ENCODE measurements at places on chromosomes 12 and 14. TPM values are rescaled to one million over a fixed set of nuclear protein-coding genes. Genes with fewer than 3 reads are reported as not detected.

Gene ALDH1L2
- 90.5 TPM for polyA plus RNA-seq

Gene TCL1B
- polyA plus RNA-seq = not detected

Gene CLEC1B
- polyA plus RNA-seq = not detected

Gene ZNF891
- 0.43 TPM for polyA plus RNA-seq

Gene TAS2R10
- 0.71 TPM for polyA plus RNA-seq

Gene RPL10L
- not detected for polyA plus RNA-seq

Gene LRRK2
- 2.6 TPM for polyA plus RNA-seq

Gene TMEM132D
- not detected for polyA plus RNA-seq

Gene OVCH1
- 0.22 TPM for polyA plus RNA-seq

Gene PRKD1
- polyA plus RNA-seq = 24.5 TPM

Gene TC2N
- polyA plus RNA-seq = 0.14 TPM

Gene SOAT2
- not detected for polyA plus RNA-seq

Gene TSPAN9
- 72.7 TPM for polyA plus RNA-seq

Gene KSR2
- not detected for polyA plus RNA-seq

DNA sequence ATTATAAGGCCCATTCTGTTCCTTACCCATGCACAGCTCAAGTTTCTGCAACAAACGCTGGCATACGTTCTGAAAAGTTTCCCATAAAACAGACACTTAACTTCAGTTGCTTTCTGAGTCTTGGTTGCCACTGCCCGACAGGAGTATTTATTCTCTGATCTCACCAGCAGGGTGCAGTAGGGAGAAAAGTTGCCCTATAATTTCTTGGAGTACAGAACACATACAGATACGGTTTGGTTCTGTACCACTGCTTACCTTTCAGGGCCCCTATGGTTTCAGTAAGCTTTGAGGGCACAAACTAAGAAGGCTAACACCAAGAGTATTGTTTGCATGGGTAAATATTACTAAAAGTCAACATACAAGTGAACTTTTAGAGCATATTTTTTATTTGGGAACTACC, 77.9 kb downstream of the SPATA7 start:
- DNase-seq = no peak

- DNase-seq = no peak
Observed at GRCh38 chr12:121300083-121300819, 3.7 kb upstream of the CAMKK2 start.

DNA sequence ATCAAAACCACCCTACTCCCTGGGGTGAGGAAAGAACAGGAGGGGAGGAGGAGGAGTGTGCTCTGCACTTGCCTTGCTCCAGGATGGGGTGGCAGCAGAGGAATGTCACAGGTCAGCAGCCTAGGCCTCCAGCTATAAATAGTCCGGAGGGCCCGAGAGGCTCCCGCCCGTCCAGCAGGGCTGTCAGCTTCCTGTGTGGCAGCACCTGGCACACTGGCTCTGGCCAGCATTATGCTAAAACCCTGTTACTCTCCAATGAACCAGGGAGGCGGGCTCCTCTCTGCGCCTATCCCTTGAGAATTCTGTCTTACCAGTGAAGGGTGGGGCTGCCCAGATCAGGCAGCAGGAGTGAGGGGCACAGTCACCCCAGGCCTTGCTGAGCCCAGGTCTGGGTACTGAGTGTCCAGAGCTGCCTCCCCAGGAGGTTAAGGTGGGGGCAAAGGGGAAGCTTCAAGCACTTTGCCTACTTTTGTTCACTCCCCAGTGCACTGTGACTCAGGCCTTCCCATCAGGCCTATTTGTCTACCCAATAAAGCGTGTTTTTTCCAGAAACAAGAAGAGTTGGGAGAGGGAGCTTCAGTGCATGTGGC, 1.2 kb upstream of the COX14 start:
- no peak for DNase-seq

DNA sequence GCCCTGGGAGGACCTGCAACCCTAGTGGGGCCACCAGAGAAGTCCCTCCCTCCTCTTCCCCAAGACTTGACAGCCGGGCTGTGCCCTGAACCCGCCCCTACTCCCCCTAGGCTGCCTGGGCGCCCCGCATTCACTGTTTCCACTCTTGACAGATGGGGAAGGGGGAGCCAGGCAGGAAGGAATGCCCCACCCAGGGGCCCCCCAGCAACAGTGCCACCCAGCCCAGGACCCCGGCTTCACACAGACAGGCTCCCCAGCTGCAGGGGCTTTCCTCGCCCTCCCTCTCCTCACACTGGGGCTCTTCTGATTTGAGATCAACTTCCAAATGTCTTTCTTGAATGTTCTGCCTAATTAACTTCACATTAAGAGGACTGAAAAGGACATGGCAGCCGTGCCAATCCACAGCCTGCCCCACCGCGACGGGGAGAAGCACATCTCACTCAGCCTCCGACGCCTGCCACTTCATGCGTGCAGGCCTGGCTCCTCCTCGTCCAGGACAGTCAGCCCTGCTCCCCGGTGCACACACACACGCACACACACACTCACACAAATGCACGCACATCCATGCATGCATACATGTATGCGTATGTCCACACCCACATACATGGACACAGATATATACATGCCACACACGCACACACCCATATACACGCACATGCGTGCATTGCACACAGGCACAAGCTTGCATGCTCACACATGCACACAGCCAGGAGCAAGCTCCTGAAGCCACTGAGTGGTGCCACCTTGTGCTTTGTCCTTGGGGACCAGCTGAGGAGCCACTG, 19.6 kb upstream of the C14orf180 start:
- no peak for DNase-seq

DNA sequence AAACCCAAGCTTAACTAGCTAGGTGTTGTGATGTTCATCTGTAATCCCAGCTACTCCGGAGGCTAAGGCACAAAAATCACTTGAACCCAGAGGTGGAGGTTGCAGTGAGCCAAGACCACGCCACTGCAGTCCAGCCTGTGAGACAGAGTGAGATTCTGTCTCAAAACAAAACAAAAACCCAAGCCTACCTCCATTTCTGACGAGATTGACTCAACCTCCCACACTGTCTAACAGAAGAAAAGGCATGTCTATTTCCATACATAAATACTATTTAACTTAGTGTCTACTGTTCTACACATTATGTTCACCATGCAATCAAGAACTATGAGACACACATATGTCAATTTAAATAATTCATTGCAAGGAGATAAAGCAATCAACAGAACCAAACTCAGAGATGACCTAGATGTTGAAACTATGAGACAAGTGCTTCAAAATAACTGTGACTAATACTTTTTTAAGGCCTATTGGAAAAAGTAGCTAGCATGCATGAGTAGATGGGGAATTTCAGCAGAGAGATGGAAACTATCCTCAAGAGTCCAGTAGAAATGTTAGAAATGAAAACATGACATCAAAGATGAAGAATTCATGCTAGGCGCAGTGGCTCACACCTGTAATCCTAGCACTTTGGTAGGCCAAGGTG, 75.9 kb upstream of the DHRS4 start:
- DNase-seq = no peak

GRCh38 chr12:132172619-132173018, 28.4 kb downstream of the NOC4L start:
- no peak for DNase-seq

- no peak for DNase-seq
Observed at GRCh38 chr14:62532181-62532580, 513.1 kb downstream of the KCNH5 start.

DNA sequence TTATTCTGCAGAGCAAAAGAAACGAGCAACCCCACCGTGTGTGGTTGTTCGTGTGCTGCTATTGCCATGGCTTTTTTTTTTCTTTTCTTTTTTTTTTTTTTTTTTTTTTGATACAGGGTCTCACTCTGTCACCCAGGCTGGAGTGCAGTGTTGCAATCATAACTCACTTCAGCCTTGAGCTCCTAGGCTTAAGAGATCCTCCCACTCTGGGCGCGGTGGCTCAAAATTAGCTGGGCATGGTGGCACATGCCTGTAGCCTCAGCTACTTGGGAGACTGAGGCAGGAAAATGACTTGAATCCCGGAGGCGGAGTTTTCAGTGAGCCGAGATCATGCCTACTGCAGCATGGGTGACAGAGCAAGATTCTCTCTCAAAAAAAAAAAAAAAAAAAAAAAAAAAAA, 144.2 kb downstream of the ESR2 start:
- no peak for DNase-seq

- DNase-seq = no peak
Observed at GRCh38 chr12:57208631-57209282, 7.8 kb upstream of the NXPH4 start.

- DNase-seq = no peak
Observed at GRCh38 chr12:26152507-26153102, 27.8 kb upstream of the BHLHE41 start.

DNA sequence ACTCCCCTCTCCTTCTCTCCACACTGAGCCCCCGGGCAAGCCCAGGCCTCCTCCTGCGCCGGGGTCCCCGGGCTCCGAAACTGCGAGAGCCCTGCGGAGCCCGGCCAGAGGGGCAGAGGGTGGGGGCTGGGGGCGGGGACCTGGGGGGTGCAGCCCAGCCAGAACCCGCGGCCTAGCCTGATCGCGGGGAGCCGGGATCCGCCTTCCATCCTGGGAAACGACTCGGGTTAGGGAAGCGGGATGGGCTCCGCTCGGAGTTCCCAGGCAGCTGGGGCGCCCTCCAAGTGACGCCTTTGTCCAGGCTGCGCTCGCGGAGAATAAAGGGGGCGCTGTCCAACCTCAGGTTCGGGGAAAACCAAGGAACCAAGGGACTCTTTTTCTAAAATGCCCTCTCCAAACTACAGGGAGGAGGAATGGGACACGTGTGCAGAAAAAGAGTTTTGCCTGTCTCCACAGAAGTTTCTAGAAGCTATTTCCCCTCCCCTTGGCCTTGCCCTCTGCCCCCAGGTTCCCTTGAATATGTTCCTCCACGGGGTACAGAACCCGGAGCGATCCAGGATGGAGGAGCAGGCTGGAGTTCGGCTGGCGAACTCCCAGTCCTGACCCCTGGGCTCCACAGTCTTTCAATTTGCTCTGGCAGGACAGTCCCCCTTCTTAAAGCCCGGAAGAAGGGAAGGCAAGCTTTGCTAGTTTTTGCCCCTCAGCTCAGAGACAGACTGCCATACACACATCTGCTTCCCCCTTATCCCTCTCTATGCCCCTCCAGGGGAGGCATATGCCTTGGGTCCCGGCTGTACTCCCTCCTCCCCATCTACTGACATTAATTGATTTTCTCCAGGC, 13.9 kb downstream of the NKX2-1 start:
- no peak for DNase-seq

DNA sequence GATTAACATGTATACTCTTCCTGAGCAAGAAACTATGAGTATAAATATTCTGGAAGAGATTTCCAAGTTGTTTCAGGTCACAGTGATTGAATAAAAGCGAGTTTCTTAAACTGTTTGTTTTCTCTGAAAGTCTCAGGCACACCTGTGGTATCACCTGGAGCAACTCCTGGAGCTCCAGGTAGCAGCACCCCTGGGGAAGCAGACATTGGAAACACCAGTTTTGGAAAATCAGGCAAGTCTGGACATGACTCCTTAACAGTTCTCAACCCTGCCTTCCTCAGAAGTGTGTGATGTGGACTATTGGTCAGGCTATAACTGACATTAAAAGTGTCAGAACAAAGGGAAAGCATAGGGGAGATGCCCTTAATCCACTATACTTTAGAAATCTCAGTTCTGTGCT, 217.6 kb upstream of the CNTN1 start:
- DNase-seq = no peak

DNA sequence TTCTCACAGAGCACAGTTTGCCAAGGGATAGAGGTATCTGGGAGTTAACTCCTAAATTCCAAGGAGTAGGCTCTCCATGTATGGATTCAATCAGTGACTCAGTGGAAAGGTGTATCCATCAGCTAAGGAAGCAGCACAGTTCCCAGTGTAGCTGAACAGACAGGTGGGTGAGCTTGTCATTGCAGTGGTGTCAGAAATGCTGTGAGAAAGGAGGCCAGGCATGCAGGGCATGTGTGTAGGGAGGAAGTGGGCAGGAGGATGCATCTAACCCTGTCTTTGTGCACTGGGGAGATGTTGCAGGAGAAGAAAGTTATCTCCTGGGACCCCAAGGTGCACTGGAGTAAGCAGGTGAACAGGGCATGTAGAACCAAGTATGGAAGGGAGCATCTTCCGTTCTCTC, 539.0 kb downstream of the VRK1 start:
- DNase-seq = no peak

GRCh38 chr14:99077076-99077843, 194.7 kb downstream of the BCL11B start:
- no peak for DNase-seq

- DNase-seq = no peak
Observed at GRCh38 chr12:19998411-19998810, 369.9 kb upstream of the PDE3A start.

DNA sequence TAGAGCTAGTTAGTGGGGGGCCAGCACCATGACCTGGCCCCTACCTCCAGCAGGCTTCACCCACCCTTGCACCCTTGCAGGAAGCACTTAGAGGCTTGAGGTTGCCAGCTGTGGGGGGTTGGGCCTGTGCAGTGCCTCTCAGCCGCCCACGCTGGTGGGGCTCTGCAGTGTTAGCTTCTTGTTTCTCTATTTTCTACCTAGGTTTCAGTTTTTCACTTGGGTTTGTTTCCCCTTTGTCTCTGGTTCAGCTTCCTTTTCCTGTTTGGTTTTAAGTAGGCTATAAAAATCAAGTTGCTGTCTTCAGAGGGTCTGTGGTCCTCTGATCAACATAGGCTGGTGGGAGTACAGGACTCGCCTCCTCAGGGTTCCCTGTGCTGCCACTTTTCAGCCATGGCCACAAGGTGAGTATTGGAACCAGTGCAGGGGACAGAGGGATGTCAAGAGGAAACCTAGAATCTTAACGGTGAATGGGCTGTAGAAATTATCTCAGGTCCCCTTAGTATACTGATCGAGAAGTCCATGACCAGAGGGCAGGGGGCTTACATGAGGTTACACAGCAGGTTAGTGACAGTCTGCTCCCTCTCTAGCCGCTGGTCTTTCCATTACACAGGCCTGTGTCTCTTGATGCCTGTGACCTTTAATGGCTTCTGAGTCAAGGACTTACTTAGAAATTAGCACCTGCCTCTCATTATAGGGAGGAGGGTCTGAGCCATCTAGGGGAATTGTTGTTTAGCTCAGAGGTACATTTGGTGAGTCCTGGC, at the start of gene EVL:
TSS of gene EVL (plus strand) at position 312 of the 761 bp plus-strand sequence. CDS start at position 391, 79 bp downstream.
- no peak for DNase-seq

- no peak for DNase-seq
Observed at GRCh38 chr14:68726093-68726695, 66.7 kb downstream of the ZFP36L1 start.

DNA sequence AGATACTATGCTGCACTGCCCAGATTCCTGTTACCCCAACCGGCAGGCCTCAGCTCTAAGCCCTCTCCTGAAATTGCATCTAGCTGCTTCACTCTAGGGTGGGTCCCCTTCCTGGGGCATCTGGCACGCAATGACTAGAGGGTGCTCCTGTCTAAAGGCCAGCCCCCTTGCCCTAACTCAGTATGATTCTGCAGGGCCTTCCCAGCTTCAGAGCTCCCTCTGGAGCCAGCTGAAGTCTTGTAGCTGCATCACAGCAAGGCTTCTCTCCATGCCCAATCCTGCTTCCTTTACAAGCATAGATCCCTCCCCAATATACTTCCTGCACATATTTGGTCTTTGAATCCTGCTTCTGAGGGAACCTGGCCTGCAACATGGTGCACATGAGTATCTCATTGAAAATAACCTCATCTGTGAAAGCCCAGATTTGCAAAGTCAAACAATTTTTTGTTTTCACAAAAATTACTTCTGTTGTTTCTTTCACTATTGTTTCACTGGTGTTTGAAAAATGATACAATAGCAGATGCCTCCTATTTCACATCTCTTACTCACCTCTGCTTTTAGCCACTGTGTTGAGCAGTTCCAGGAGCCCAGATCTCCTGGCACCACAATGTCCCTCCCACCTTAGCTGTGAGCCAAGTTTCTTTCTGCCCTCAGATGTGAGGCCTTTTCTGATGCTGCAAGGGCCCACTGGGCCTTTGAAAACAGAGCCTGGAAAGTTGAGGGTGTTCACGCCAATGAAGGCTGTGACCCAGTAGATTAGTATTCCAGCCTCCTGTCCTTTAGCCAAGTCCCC, 169.5 kb upstream of the EGLN3 start:
- DNase-seq = no peak
